ENCODE measurements at places on chromosomes 16 and 17. TPM values are rescaled to one million over a fixed set of nuclear protein-coding genes. Genes with fewer than 3 reads are reported as not detected.

C16orf89 gene
- not detected for total RNA-seq

GDPD3 gene
- total RNA-seq: under 0.01 TPM

HSD17B1 gene
- 0.56 TPM for total RNA-seq

CCL13 gene
- total RNA-seq: not detected

PDILT gene
- total RNA-seq: not detected

SPN gene
- total RNA-seq: not detected

SLC16A11 gene
- not detected for total RNA-seq

C17orf107 gene
- total RNA-seq: 0.56 TPM

CDRT15 gene
- not detected for total RNA-seq

MARVELD3 gene
- not detected for total RNA-seq

TNFSF13 gene
- 0.56 TPM for total RNA-seq

NPW gene
- 0.18 TPM for total RNA-seq

SMIM36 gene
- not detected for total RNA-seq

LUC7L gene
- 33.3 TPM for total RNA-seq

KRT33B gene
- 0.18 TPM for total RNA-seq

TIGD7 gene
- 2.7 TPM for total RNA-seq

PIK3R5 gene
- not detected for total RNA-seq

CPHXL2 gene
- total RNA-seq: not detected

TERB1 gene
- total RNA-seq: under 0.01 TPM

GTF3C1 gene
- total RNA-seq: 68.1 TPM

CRHR1 gene
- not detected for total RNA-seq

KRTAP2-3 gene
- total RNA-seq: 1.4 TPM

CDH15 gene
- 0.18 TPM for total RNA-seq

OR1A1 gene
- total RNA-seq: not detected

COPS3 gene
- 144 TPM for total RNA-seq

TP53I13 gene
- total RNA-seq: 18.3 TPM

ZACN gene
- total RNA-seq: not detected

GAA gene
- total RNA-seq: 2.2 TPM

MPO gene
- total RNA-seq: not detected

ATMIN gene
- 38.9 TPM for total RNA-seq

TRIM16 gene
- total RNA-seq: 52.5 TPM

CES5A gene
- total RNA-seq: not detected

METRNL gene
- total RNA-seq: 21.4 TPM

CCDC200 gene
- total RNA-seq: not detected

PLXDC1 gene
- total RNA-seq: under 0.01 TPM

CDK5R1 gene
- total RNA-seq: 0.36 TPM

PEMT gene
- 23.3 TPM for total RNA-seq

JMJD8 gene
- total RNA-seq: 17.7 TPM

ANKRD40CL gene
- total RNA-seq: not detected

MT1G gene
- total RNA-seq: not detected

PLEKHH3 gene
- 2.5 TPM for total RNA-seq

WDR90 gene
- 1.4 TPM for total RNA-seq

MMP28 gene
- 0.18 TPM for total RNA-seq

ATF7IP2 gene
- 2.7 TPM for total RNA-seq

TEKT5 gene
- total RNA-seq: not detected

GINS3 gene
- 5.4 TPM for total RNA-seq

ALDH3A2 gene
- 7.9 TPM for total RNA-seq

DPEP2 gene
- total RNA-seq: not detected

CIAO2B gene
- total RNA-seq: 148 TPM
